ENCODE measurements at places on chromosomes 3 and 15.
A peak's percentile ranks its signal among the peaks of the same experiment; 100 is the strongest.

DNA sequence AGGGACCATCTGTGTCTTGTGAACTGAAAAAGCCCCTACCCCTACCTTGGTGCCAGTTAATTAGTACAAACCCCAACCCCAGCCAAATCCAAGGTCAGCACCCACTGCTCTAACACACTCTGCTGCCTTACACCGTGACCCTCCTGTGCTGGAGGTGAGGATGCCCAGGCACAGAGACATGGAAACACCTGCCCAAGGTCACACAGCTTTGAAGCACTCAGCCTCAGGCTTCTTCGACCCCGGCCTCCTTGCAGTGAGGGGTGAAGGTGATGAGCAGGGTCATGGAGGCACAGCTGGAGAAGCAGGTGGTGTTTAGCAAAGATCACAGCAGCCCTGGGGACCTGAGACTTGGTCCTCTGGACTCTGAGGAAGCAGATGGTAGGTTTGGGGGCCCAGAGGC, 39.0 kb upstream of the SLC6A6 start:
- no peak for DNase-seq

DNA sequence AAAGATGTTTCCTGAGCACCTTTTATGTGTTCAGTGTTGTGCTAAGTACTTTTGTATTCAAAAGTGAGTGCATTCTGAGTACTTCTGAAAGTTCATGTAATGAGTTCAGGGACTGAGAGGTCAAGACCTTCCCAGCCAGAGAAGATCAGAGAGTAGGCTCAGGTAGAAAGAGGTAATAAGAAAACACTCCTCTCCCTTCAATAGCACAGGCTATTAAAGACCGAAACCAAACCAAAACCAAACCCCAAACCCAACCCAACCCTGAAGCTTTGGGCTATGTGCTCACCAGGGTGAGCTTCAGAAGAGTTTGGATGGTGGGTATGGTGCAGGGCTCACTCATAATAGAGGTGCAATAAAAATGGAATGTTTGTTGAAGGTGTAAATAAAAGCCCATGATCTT, 76.7 kb upstream of the FAM3D start:
- no peak for DNase-seq

DNA sequence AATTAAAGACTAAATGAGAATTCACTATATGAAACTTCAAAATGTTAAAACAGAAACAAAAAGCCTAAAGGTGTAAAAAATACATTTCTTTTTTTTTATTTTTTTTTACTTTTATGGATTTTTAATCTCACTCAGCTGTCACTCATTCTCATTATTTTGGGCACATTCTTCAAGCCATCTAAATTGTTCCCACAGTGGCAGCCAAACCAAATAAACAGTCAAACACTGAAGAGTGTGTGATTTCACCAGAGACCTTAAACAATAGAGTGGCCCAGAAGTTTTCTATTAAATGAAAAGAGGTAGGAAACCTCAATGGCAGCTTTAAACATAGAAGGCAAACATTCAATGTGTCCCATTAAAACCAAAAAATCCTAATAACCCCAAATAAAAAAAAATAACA, 616.1 kb downstream of the OTOL1 start:
- no peak for DNase-seq

DNA sequence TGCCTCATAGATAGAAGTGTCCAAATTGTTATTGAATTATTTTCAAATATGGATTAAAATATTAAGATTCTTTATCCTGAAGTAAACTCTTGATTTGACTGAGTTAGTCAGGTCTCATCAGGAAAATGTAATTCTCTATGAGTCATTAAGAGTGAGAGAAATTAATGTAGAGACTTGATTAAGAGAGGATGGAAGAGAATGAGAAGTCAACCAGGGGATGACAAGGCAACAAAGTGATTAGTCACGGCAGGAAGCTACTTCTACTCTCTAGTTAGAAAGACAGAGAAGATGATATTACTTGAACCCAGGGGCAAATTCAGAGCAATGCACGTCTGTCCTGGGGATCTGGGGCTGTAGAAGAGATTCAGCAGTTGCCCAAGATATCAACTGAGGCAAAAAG, 202.5 kb downstream of the LSAMP start:
- no peak for DNase-seq

DNA sequence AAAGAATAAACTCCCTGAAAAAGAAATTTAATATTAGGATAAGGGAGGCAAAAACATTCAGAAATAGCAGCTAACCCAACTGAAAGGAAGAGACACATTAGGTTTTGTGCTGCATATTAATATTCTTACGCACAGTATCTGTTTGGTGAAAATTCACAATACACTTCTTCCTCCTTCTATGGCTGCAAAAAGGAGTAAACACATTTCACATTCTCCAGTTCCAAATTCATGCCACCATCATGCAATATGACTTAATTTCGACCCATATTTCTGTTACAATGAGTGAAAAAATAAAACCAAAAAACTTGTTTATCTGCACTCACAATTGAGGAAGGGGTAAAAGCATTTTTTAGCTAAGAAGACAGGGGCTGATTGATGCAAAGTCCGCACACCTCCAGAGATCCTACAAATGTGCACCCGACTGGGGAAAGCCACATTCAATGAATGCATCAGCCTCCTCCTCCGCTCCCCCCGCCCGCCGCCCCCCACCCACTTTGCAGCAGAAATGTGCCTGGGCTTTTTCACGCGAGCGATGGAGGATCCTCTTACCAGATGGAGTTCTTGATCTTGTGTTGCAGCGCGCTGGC, 1.0 kb downstream of the RFX7 start:
- DNase-seq = peak; percentile 45

DNA sequence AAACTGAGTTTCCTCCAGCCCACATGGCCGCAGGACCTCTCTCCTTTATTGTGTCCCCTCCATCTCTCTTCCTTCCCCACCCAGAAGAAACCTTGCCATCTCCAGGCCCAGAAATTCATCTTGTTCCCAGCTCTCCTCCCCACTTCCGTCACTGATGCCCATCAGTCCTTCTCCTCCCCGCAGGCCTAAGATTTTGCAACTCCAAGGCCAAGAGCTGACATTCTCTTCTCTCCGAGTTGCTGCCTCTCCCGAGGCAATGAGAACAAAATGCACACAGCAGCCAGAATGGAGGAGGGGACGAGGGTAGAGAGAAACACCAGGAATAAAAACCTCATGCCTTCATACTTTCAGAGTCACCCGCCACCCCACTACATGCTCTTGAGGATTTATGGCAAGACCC, 526.5 kb upstream of the PROK2 start:
- no peak for DNase-seq

DNA sequence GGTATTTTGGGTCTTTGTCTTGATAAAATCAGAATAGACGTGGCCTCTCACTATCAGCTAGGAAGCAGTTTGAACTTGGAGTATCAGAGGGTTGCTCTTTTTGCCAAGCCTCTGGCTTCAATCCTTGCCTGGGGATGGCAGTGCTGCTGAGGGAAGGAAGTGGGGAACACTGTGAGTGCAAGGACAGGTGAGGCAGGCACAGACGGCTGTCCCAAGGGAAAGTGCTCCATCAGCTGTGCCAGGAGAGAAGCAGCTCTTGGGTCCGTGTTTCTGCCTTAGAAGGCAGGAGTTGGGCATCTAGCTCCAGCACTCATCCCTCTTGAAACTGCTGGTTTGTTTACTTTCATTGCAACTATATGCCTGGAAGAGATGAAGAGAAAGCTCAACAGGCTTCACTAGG, 33.2 kb downstream of the PML start:
- no peak for DNase-seq

DNA sequence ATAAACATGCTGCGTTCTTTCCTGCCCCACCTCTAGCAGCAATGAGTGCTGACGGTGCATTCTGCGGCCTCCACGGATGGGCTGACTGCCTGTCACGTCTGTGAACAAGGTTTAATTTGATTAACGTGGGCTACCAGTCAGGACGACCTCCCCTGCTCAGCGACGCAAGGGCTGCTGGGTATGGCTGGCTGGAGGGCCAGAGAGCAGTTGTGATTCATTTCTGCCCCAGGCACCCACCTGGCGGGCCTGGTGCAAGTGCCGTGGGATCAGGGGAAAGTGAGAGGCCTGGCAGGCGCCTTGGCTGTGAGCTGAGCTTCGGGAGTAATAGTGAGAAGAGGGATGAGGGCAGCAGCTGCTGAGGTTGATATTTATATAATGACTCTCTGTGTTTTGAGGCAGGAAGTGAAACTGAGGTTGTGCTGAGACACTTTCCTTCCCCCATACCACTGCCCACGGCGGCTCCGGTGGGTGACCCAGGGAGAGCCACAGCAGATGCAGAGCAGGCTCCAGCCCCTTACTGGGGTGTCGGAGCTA, 190.4 kb upstream of the BCL6 start:
- no peak for DNase-seq

DNA sequence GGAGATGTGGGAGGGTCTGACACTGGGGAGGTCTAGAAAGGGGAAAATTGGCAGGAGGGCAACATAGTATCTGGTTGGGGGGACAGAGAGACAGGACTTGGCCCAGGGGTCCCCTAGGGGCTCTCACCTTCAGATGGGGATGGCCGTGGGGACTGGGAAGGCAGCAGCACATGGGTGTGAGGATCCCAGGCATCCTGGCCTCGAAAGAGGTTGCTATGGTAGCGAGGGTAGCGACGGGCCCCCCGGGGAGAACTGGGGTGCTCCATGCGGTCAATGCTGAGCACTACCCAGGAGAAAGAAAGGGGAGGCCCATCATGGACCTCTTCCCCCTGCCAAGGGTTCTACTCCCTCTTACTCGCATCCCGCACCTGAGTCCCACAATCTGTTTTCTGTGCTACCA, 12.5 kb upstream of the SLC26A6 start:
- DNase-seq = no peak

- no peak for DNase-seq
Observed at GRCh38 chr3:48236531-48236930, 4.4 kb upstream of the ZNF589 start.

GRCh38 chr3:123758081-123758564, 126.0 kb downstream of the MYLK start:
- no peak for DNase-seq

DNA sequence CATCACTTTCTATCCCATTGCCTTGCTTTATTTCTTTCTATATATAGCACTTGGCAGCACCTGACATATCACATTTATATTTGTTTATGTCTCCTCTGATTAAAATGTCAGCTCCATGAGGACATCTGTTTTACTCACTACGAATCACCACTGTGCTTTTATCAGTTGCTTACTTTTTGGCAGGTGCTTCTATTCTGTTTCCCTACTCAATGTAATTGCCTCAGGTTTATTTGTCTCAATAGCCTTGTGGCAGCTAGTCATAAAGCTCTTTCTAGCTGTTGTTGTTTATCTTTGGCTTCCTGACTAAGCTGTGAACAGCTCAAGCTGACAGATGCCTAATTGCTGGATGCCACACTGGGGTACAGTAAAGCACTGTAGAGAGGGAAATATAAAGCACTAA, 85.5 kb downstream of the VPS13C start:
- no peak for DNase-seq

DNA sequence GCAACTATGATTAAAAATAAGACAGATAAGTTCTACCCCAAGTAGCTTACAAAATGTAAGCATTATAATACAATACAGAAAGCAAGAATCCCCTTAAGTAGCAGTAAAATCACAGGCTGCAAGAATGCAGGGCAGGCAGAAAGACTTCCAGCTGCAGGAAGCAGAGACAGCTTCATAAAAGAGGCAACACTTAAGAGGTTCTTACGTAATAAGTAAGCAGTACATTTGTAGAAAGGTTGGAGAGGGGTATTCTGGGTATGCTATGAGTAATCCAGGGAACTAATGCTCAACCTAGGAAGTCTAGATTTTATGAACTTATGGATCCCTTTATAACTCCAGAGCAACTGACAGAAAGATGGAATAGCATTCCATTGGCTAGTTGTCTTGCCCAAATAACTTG, 151.6 kb downstream of the IL5RA start:
- DNase-seq = no peak

- DNase-seq = no peak
Observed at GRCh38 chr3:126446301-126446700, 29.4 kb downstream of the ZXDC start.

DNA sequence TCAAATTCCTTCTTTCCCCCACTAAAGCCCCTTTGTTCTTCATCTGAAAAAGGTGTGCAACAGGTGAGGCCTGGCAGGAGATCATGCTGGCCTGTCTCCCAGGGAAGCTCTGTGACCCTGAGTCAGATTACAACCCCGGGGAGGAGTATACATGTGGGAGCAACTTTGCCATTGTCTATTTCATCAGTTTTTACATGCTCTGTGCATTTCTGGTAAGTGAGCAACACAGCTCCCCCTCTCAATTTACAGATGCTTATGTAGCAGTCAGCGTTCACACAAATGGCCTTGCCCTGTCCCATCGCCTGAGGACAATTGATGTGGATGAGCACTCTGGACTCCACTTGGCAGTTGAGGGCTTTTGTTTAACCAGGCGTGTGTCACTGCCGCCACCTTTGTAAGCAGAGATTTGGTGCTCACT, 70.4 kb downstream of the CHDH start:
- DNase-seq = no peak

DNA sequence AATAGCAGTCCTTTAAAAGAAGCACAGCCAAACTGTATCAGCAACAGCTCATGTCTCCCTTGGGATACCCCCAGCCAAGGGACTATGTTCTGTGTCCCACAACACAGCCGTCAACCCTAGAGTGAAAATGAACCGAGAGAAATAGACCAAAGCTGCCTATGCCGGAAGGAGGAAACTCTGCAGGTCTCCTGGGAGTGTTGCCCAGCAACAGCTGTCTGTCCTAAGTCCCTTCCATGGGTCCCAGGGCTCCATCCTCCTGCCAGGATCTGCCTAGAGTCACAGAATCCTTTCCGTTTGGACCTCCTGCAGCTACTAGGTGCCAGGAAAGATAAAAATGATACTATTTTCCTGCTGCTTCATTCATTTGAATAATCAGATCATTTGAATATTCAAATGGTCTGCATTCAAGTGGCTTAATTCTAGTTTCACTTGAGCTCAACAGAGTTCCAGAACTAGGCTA, 53.1 kb downstream of the TRANK1 start:
- no peak for DNase-seq

DNA sequence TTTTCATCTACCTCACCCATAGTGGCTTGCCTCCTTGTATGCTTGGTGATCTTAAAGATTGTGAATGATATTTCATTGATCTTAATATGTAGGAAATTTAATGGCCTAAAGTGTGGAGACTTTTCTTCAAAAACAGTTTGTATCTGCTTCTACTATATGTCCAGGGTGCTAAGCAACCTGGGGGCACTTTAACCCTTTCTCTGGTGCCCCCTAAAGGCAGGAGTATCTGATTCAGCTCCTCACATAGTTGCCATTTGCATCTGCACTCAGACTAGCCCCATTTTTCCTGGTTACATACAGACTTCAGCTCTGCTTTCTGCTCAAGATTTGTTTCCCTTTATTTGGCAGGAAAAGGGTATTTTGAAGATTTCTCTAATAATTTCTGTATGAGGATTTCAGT, 5.2 kb upstream of the PFN2 start:
- DNase-seq = peak; percentile 9
